Naive thymus-derived CD8-positive, alpha-beta T cell (primary cell): ENCODE measurements at places on chromosomes 11 and 22.

DNA sequence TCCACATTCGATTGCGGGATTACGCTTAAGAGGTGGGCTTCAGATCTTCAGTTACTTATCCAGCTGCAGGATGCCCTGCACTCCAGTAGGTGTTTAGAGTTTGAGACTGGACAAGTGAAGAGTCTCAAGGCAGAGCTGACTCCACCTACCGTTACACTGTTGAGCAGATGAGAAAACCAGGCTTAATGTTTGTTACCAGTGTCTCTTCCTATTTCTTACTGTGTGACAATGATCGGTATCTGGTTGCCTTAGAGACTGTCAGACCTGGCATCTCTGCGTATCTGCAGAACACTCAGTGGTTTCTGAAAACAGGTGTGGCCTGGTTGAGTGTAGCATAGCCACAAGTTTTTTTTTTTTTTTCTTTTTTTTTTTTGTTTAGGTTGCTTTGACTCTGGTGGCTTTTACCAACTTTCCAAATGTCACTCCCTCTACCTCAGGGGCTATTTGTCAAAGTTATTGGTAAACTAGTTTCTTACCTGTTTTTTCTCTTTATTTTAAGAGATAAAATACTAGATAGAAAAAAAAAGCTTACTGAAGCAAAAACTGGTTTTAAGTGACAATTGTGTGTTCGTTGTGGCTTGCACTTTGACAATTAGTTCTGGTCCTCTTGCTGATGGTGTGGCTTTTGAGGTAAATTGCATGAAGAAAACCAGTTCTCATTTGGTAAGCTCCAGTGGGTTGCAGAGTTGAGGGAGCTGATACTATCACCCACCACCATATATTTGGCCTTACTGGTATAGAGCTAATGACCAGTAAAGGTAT, 284.8 kb downstream of the ETS1 start:
- peak; percentile 75 for DNase-seq

GRCh38 chr11:17764446-17765218, 30.1 kb downstream of the KCNC1 start:
- DNase-seq, result no peak

DNA sequence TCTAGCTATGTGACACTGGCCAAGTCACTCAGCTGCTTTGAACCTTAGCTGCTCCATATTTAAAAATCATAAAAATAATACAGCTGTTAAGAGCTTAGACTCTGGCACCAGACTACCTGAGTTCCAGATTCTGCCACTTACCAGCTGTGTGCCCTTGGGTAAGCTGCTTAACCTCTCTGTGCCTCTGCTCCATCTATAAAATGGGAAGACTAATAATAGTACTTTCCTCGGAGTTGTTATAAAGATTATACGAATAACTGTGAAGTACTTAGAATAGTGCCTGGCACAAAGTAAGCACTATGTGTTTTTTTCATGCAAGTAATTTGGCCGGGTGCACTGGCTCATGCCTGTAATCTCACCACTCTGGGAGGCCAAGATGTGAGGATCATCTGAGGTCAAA, 1.4 kb downstream of the HDHD5 start:
- DNase-seq, result no peak

- no peak for DNase-seq
Measured at GRCh38 chr22:44871782-44872181, 119.4 kb downstream of the ARHGAP8 start.

DNA sequence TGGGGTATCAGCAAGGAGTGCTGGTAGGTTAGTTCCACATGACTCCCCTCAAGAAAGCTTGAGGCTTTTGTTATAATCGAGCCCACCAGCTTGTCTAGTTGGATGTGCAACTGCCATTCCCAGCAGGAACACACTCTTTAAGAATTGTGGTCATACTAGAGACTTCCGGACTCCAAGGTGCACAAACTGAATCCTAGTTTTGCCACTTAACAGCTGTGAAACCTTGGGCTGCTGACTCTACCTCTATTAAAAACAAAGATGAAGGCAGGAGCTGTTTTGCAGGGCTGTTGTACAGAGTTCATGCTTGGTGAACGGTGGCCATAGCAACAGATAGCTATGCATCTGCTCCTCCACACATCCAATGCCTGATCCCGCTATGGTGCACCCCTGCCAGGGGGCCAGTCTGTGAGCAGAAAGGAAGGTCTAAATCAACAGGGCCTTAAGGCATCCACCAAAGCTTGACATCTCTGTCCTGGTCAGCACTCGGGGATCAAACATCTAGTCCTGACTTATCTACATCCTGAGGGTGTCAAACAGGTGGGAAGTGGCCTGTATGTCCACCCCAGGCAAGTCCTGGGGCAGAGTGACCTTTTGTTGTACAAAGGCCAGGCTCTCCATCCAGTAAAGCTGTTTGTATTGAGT, 36.4 kb downstream of the DKK3 start:
- no peak for DNase-seq
